ENCODE measurements at places on chromosomes 4 and X. TPM values are rescaled to one million over a fixed set of nuclear protein-coding genes. Genes with fewer than 3 reads are reported as not detected.

The TLR2 gene
- 5.2 TPM for polyA plus RNA-seq

GRCh38 chrX:130262231-130262630, 6.5 kb downstream of the ZNF280C start:
- DNase-seq: no peak

The SPANXA1 gene
- not detected for polyA plus RNA-seq

DNA sequence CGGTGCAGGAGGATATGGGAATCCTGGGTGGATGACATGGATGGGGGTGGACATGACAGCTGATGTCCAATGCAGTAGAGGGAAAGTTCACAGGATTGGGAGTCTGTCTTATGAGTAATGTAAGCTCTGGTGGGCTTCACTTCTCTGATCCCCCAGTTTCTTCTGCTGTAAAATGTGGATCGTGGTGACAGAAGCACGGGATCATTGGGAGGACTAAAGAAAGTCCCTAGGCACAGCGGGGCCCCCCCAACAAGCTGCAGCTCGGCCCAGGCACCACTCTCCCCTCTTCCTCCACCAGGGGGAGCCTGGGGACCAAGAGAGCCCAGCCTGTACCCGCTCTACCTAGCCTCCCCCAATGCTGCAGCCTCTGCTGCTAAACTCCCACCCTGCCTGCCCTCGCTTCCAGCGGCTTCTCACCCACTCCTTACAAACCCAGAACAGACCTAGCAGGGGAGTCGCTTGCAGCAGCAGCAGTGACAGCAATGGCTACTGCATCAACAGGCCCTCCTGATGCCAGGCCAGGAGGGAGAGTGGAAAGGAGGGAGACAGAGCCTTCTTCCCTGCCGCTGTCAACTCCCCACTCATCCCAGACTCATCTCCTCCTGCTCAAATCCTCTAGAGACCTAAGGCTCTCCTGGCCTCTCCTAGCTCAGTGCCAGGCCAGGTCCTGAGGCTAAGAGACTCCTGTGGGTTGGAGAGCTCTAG, 36.1 kb upstream of the IQSEC2 start:
- no peak for DNase-seq

- no peak for DNase-seq
Observed at GRCh38 chr4:138892483-138893407, 122.8 kb upstream of the NOCT start.

DNA sequence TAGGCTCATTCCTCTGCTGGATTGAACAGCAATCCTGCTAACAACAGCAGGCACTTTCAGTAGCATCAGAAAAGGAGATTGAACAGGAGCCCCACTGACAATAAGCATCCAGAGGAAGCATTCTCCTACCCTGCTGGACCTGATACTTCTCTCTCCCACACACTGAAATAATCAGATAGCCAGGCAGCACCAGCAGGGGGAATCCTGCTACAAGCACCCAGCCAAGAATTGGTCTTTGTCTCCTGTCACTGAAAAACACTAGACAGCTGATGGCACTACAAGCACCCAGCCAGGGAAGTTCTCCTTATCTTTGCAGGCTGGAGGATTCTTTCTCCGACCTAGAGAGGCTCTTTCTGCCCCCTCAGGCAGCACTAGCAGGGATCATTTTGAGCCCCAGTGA, 444.3 kb upstream of the GRIA3 start:
- DNase-seq: no peak

The SPOCK3 gene
- 17.4 TPM for polyA plus RNA-seq

- no peak for DNase-seq
Observed at GRCh38 chr4:78928835-78929234, 10.4 kb downstream of the PAQR3 start.

DNA sequence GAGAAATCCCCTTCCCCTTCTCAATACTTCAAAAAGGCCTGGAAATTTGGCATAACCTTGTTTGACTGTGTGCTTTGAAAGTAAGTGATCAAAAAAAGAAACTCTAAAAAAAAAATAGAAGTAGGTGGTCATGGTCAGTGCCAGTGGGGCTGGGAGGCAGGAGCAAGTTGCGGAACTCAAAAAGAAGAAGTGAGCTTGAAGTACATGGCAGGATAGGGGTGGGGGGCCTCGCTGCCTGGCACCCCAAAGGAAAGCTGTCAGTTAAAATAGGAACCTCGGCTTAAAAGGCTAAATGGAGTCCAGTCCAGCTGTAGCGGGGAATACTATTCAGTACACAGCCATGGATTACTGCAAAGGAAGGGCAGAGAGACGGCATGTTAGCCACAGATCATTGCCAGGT, 12.2 kb upstream of the NKRF start:
- no peak for DNase-seq

DNA sequence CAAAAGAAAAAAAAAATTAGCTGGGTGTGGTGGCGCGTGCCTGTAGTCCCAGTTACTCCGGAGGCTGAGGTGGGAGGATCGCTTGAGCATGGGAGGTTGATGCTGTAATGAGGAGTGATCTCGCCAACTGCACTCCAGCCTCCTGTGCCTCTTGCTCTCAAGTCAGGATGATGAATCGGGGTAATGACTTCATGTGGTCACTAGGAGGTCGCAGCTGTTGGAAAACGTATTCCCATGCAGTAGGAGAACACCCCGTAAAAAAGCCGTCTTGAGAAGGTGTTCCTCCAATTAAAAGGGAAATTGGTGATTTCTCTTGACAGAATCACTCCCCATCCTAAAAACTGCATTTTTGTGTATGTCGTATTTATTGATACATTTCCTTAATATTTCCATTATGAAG, 2.2 kb downstream of the CCNB3 start:
- no peak for DNase-seq

The NAP1L5 gene
- polyA plus RNA-seq: 14.7 TPM

- DNase-seq: no peak
Observed at GRCh38 chr4:132395561-132395960, 753.5 kb upstream of the PCDH10 start.

DNA sequence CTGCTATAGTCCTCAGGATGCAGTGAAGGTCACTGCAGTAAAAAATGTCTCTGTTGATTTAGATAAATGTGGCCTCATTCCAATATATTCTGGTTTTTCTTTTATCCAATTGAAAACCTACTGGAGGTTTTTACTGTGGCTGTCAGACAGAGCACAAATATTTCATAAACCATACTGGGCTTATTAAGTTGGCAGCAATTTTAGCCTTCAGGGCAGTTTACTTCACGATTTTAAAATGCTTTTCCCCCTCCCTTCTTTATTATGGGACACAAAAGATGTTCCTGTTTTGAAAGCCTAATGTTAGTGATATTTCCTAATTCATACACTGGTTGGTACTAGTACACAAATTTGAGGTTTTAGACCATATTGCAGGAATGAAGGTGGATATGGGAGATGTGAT, 939.4 kb downstream of the C4orf33 start:
- no peak for DNase-seq

GRCh38 chr4:125639182-125639621, 324.4 kb downstream of the FAT4 start:
- DNase-seq: no peak

- DNase-seq: no peak
Observed at GRCh38 chr4:169143335-169143734, 127.4 kb downstream of the SH3RF1 start.

DNA sequence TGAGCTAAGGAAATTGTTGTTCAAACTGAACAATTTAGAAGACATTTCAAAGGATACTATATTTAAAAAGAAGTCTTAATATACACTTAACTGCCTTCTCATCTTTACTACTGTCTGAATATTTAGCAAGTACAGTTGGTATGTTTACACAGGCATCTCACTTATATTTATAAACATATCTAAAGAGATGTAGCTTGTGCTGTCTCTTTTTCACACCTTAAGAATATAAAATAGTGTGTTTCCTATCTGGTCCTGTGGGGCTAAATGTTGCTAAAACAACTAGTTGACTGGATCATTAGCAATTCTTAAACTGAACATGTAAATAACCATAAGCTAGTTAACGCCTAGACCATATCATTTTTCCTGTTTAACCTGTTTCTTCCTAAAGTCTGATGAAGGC, 336.3 kb downstream of the PPP3CA start:
- no peak for DNase-seq

GRCh38 chr4:150875367-150875766, 139.7 kb downstream of the LRBA start:
- no peak for DNase-seq

GRCh38 chrX:146396409-146396808, 413.2 kb upstream of the CXorf51B start:
- DNase-seq: no peak

DNA sequence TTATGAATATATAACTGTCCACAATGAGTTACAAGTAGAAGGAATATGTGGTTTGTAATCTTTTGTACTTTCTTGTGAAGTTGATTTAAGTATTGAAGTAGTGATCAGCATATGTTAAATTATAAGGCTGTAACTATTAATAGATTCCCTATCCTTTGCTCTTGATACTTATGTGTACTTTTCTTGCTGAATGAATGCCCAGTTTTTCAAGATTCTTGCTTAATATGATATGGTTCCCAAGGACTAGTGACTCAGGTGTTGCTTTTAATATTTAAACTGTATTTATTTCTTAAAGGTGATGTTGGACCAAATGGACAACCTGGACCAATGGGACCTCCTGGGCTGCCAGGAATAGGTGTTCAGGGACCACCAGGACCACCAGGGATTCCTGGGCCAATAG, 121.7 kb downstream of the IRS4 start:
- no peak for DNase-seq

DNA sequence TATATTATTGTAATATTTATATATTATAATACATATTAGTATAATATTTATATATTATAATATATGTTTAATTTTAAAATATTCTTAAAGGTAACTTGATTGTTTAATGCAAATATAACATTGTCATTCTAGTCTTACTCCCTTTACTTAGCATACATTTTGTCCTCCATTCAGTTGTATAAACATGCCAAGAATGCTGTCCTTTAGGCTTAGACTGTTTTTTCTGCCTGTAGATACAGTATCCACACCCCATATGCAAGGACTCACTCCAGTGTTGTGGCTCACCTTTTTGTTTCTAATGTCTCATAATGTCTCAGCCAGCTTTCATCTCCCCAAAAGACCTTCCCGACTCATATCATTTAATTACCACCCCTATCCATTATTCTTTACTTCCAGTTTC, 2110.0 kb downstream of the PCDH7 start:
- no peak for DNase-seq

DNA sequence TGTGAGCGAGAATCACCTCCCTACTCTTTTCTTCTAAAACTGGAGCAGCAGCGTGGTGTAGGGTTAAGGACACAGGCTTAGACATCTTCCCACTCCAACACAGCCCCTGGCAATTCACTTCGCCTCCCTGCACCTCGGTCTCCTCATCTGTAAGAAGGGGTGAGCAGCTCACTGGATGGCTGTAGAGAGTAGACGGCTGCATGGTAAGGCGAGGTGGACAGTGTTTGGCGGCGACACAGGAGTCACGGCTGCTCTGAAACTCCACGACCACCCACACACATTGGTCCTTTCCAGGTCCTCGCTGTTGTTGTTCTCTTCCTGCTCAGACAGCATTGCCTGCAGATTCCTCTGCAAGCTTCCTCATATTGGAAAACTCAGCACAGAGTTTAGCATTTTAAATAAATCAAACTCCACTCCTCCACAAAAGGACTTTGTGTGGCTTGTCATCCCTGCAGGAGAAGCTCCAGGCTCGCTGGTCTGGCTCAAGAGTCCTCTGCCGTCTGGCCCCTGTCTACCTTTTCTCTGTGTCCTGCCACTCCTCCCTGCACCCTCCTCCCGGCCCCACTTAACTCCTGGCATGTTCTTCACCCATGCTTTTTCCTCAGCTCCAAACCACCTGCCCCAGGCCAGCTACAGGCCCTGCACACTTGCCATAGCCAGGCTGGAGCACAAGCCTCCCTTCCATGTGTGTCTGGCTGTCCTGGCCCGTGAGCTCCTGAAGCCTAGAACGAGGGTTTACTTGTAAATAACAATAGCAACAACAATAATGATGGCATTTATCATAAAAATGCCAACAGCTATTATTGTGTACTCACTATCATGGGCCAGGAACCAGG, 41.3 kb upstream of the CRMP1 start:
- DNase-seq: no peak

DNA sequence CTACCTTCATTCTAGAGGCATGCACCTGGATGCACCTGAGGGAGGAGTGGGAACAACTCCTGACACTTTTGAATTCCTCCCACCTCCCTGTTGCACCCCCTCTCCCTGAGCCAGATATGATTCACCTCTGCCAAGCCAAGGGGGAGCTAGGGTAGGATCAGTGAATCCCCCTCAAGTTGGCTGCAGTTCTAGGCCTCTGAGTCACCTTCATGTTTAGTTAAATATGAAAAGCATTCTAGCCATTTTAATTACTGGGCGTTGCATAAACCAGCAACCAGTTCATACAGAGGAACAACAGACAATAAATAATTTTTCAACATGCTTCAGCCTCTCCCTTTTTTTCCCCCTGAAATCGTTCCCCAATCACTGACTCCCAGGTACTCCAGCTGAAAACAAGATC, 1440.2 kb downstream of the ADGRL3 start:
- no peak for DNase-seq

The ADH1B gene
- 18.5 TPM for polyA plus RNA-seq

The SUPT20HL1 gene
- polyA plus RNA-seq: not detected

The PAGE2B gene
- polyA plus RNA-seq: not detected

- no peak for DNase-seq
Observed at GRCh38 chr4:3851211-3851610, 85.0 kb downstream of the ADRA2C start.

DNA sequence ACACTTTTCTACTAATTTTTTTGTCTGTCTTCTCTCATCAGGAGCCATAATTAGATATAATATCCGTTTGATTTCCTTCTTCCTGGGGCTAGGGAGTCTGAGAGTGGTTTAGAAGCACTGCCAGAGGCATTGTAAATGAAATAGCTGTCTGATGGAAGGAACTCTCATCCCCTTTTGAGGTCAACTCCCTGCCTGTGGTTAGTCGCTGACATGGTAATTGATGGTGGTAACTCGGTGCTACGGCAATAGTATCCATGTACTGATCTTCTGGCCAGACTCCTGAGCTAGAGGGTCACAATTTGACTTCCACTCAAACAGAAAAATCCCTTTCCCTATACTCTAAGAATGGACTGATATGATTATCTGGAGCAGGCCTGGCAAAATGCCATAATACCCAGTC, 108.1 kb upstream of the TRPC5 start:
- no peak for DNase-seq

The GAGE2A gene
- polyA plus RNA-seq: not detected

The UGT2A1 gene
- 68.6 TPM for polyA plus RNA-seq

DNA sequence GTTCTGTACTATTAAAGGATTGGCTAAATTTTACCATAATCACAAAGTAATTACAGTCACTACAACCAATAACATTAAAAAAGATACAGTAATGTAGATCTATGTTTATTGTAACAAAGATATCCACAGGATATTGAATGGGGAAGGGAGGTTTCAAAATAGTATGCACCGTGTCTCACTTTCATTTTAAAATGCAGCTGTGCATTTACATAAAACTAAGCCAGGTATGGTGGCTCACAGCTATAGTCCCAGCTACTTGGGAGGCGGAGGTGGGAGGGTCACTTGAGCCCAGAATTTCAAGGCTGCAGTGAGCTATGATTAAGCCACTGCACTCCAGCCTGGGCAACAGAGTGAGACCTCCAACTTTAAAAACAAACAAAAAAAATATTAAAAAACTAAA, 8.5 kb downstream of the SRP72 start:
- DNase-seq: no peak

Measured in right renal pelvis (tissue), 4 donors.